Prostate gland (tissue), 2 donors: ENCODE measurements at places on chromosomes 3 and 15. TPM values are rescaled to one million over a fixed set of nuclear protein-coding genes. Genes with fewer than 3 reads are reported as not detected.

DNA sequence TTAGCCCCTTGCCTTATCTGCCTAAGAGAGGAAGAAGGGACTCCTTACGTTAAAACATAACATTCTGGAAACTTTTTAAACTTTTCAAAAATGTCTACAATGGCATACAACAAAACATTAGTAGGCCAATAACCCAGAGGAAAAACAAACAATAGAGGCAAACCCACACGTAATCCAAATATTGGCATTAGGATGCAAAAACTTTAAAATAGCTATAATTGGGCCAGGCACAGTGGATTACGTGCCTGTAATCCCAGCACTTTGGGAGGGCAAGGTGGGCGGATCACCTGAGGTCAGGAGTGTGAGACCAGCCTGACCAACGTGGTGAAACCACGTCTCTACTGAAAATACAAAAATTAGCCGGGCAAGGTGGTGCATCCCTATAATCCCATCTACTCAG is 134.9 kb downstream of the AQP9 start:
- H3K36me3 ChIP-seq: no peaks in the 10 kb centered on the region
- H3K4me1 ChIP-seq: no peaks in the 10 kb centered on the region
- no peak for DNase-seq
- H3K27me3 ChIP-seq: no peaks in the 10 kb centered on the region
- H3K27ac ChIP-seq: peak overlapping the region; percentile 80
- no peak overlapping the region for H3K4me3 ChIP-seq

DNA sequence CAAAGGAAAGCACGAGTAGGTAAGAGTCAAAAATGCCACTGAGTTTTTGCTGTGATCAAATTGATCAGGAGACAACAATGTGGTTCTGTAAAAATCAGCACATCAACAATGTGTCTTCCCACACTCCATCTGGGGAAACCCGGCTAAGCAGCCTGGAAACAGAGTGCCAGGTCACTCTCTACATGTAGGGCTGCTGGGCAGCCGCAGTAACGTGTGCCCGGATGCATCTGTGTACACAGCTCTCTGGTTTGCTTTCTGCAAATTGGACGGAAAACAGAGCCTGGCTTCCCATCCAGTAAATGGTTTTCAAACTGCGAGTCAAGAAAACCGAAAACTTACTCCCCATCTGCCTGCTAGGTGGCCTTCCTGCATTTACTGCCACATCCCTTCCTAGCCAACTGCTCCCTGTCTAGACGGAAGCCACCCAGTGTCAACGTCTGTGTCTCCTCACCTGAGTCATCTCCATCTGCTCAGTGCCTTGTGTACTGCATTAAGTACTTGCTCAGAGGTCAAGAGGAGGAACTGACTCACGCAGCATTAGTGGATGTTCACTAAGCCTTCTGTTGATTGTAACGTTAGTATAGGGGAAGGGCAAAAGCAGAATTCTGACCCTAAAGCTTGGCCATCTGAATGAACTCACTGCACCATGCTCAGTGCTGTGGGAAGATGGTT is 124.1 kb downstream of the TJP1 start:
- H3K27me3 ChIP-seq: no peaks in the 10 kb centered on the region
- H3K27ac ChIP-seq: no peak overlapping the region
- H3K4me1 ChIP-seq: no peaks in the 10 kb centered on the region
- no peak overlapping the region for H3K4me3 ChIP-seq
- H3K36me3 ChIP-seq: no peaks in the 10 kb centered on the region

DNA sequence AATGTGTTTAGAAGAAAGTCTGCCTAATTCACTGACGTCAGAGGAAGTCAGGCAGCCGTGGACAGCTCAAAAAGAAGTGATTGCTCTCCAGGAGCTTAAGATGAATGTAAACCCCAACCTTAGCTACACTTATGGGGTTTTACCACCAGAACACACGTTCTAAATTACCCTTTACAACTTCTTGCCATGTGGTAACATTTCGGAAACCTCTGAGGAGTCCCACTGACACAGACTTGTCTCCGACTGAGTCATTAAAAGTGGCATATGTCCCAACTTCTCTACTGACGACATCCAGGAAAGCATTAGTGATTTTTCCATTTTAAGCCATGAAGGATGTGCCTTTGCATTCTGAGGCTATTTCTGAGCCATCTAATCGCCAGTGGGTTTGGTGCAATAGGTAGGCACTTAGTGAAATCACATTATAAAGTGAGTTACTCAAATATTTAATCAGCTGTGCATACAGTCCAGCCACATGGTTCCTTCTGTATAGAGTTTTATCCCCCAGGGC is 32.4 kb downstream of the C2CD4A start:
- DNase-seq: no peak
- no peaks in the 10 kb centered on the region for H3K4me1 ChIP-seq
- no peak overlapping the region for H3K4me3 ChIP-seq
- H3K36me3 ChIP-seq: no peaks in the 10 kb centered on the region

- no peak for DNase-seq
- no peaks in the 10 kb centered on the region for H3K4me1 ChIP-seq
- peak overlapping the region; percentile 49 for H3K4me3 ChIP-seq
- no peak overlapping the region for H3K27ac ChIP-seq
- H3K36me3 ChIP-seq: no peaks in the 10 kb centered on the region
- H3K27me3 ChIP-seq: no peaks in the 10 kb centered on the region
These were observed 608 bp downstream of the SCN5A start for GRCh38 chr3:38648659-38649499.

DNA sequence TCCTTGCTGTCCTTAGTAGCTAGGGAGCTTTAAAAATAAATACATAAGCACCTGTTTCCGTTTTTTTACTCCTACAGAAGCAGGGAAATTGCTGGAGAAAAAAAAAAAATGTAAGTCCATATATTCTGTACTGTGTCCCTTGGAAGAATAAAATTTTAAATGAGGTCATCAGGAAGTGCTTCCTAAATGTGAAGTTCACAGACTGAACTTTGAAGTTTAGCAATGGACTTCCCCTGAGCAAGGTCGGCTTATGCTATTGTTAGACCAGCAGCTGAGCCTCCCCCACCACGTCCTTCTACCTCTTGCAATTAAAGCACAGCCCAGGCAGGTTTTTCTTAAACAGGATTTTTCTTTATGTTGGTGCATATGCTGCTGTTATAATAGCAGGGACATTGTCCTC is 26.3 kb downstream of the LIPC start:
- no peaks in the 10 kb centered on the region for H3K27me3 ChIP-seq
- no peaks in the 10 kb centered on the region for H3K36me3 ChIP-seq
- H3K4me1 ChIP-seq: no peaks in the 10 kb centered on the region
- no peak for DNase-seq
- no peak overlapping the region for H3K27ac ChIP-seq

Gene USP13
- 52.6 TPM for total RNA-seq

Gene DCBLD2
- 26.4 TPM for total RNA-seq

Gene CRYBG3
- 22.0 TPM for total RNA-seq

DNA sequence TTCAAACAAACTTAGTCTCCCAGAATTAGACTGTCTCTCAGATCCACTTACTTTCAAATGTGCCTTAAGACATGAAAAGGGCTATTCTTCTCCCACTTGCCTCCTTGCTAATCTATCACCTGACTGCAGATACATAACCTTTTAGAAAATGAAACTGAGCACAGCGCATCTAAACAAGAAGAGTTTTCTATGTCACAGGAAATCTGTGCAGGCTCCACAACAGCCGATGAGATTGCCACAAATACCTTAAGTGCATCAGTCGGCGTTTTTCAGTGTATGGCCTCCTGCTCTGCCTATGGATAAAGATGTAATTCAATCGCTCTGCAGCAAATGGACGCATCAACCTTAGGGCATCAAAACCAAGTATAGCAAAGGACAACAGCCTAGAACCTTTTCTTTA is 544.2 kb downstream of the FOXP1 start:
- H3K27me3 ChIP-seq: no peaks in the 10 kb centered on the region
- H3K4me1 ChIP-seq: peaks cover 3% of the 10 kb centered on the region
- H3K4me3 ChIP-seq: no peak overlapping the region
- no peak for DNase-seq
- peak overlapping the region; percentile 81 for H3K27ac ChIP-seq

Gene LYZL4
- 5.9 TPM for total RNA-seq

GRCh38 chr3:4995500-4996053 is 16.3 kb downstream of the BHLHE40 start:
- no peaks in the 10 kb centered on the region for H3K4me1 ChIP-seq
- H3K27ac ChIP-seq: peak overlapping the region; percentile 61
- no peak for DNase-seq
- no peak overlapping the region for H3K4me3 ChIP-seq
- no peaks in the 10 kb centered on the region for H3K36me3 ChIP-seq
- H3K27me3 ChIP-seq: no peaks in the 10 kb centered on the region

GRCh38 chr3:177065285-177066033 is 131.8 kb downstream of the TBL1XR1 start:
- no peaks in the 10 kb centered on the region for H3K27me3 ChIP-seq
- H3K4me1 ChIP-seq: peaks cover 4% of the 10 kb centered on the region
- H3K36me3 ChIP-seq: no peaks in the 10 kb centered on the region
- no peak for DNase-seq
- H3K27ac ChIP-seq: no peak overlapping the region

- no peaks in the 10 kb centered on the region for H3K4me1 ChIP-seq
- no peak overlapping the region for H3K27ac ChIP-seq
These were observed 201.9 kb upstream of the CHRM5 start for GRCh38 chr15:33766389-33766788.

DNA sequence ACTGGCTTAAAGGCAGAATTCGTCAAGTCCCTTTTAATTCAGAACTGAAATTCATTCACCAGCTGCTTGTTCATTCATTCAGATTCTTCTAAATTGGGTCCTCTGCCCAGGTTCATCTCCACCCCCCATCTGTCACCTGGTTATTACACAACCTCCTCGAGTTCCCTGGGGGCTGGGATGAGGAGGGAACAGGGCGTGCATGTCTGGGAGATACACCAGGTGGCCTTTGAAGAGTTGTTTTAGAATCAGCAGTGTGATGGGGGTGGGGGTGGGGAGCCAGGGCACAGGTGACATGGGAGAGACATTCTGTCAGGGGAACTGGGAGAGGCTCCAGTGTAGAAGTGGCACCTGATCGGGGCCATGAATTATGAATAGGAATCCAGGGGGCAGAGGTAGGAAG is 8.2 kb downstream of the SNX33 start:
- no peaks in the 10 kb centered on the region for H3K27me3 ChIP-seq
- H3K4me1 ChIP-seq: peaks cover 23% of the 10 kb centered on the region
- DNase-seq: no peak
- H3K27ac ChIP-seq: no peak overlapping the region
- H3K4me3 ChIP-seq: no peak overlapping the region
